IPS DF 19.7 (cell line): ENCODE measurements at places on chromosomes 7 and 10.

- no peak for DNase-seq
Measured at GRCh38 chr7:90706072-90706716, 110.1 kb downstream of the CDK14 start.

DNA sequence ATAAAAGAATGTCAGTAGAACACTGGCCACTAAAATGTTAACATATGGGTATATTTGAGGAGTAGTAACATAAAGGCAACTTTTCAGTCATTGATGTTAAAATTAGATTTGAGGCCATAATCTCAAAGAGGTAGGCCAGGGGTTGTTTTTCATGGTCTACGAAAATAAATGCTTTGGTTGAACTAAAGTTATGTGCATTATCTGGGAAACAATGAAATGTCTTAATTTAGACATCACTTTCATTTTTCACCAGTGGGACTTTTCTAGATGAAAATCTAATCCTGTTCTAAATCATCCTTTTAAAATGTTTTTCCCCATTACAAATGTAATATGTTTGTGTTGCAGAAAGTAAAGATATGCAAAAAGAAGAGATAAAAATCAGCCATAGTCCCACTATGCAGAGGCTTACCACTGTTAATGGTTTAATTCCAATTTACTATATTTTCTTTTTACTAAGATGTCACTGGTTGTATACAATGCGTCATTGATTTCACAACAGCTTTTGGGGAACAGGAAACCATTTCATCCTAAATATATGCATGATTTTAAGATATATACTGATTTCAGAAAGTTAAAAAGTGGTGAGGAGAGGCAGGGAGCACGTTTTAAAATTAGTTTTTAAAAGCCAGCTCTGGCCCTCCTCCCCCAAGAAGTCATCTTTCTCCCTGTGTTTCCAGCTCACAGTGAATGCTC, 64.3 kb downstream of the ARID5B start:
- no peak for DNase-seq

GRCh38 chr7:127828843-127829500, 177.0 kb downstream of the SND1 start:
- DNase-seq: no peak

DNA sequence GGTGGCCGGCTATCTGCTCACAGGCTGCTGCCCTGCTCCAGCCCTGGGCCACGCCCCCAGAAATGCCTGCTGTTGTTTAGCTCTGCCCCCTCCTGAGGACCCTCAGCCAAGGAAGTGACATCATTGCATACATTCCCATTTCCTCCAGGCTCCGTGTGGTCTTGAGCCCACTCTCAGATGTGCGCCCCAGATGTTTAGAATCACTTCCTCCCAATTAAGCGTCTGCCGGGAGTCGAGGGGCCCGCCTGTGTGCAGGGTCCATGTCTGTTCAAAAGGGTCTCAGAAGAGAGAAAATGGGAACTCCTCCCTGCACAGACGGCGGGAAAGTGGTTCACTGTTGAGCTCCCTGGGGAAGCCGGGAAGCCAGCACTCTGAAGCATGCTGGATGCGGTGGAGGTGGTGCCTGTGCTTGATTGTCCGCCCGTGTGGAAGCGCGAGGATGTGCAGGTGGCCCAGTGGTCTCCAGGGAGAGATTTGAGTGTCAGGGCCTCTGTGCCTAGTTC, 116.9 kb upstream of the PPIF start:
- DNase-seq: no peak

- no peak for DNase-seq
Measured at GRCh38 chr10:17386616-17387075, 67.7 kb downstream of the ST8SIA6 start.

DNA sequence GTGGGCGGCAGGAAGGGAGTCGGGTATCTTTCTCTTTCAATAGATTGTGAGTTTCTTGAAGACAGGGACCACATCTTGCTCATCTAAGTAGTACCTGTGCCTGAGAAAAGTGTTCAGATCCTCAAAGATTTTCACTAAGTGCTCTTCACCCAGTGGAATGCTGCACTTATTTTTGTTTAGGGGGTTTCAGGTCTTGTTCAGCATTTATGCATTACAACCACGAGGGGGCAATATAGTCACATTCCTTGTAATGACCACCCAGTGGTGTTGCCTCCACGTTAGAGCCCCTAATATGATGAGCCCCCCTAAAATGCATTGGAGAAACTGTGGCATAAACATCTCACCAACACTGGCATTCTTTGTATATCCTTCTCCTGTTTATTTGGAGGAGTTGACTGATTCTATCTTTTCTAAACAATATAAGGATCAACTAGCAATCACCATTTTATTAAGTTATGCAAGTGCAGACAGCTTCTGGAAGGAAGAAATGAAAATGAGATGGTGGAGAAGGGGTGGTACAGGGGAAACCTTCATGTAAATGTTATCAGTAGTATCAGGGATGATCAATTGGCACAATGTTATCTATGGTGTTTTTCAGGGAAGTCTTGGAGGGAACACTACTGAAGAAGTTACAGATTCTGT, 3.1 kb upstream of the PAPSS2 start:
- no peak for DNase-seq
